ENCODE measurements at places on chromosomes 12 and 14.

- DNase-seq, result peak; percentile 32
Measured at GRCh38 chr12:60205500-60205899, 609.7 kb downstream of the SLC16A7 start.

- DNase-seq, result no peak
Measured at GRCh38 chr12:70399311-70399710, 33.2 kb downstream of the KCNMB4 start.

- no peak for DNase-seq
Measured at GRCh38 chr12:6229224-6230218, 29.3 kb downstream of the CD9 start.

GRCh38 chr12:129693731-129694130 lies 210.1 kb downstream of the TMEM132D start:
- DNase-seq, result no peak

GRCh38 chr14:22448035-22448904 lies 140.8 kb downstream of the DAD1 start:
- no peak for DNase-seq

- peak; percentile 15 for DNase-seq
Measured at GRCh38 chr12:43937947-43938346, 102.1 kb downstream of the TMEM117 start.

GRCh38 chr12:89288959-89289358 lies 63.3 kb downstream of the DUSP6 start:
- no peak for DNase-seq

- peak; percentile 66 for DNase-seq
Measured at GRCh38 chr12:754851-755562, 2.6 kb downstream of the WNK1 start.

DNA sequence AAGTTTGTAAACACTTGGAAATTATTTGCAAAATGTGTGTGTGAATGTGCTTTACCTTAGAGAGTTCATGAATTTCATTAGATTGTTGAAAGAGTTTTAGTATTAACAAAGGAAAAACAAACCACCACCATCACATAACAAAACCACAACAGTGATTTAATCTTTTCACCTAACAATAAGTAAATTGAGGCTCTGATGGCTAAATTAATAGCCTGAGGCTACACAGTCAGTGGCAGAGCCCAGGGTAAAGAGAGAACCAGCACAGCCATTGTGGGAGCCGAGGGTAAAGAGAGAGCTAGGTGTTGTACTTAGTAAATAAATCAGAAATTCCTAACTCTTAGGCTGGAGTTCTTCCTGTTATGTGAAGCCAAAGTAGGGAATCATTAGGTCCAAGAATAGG lies 51.2 kb upstream of the CAPRIN2 start:
- DNase-seq, result no peak

GRCh38 chr14:21264025-21264801 lies 5.0 kb downstream of the HNRNPC start:
- DNase-seq, result no peak

DNA sequence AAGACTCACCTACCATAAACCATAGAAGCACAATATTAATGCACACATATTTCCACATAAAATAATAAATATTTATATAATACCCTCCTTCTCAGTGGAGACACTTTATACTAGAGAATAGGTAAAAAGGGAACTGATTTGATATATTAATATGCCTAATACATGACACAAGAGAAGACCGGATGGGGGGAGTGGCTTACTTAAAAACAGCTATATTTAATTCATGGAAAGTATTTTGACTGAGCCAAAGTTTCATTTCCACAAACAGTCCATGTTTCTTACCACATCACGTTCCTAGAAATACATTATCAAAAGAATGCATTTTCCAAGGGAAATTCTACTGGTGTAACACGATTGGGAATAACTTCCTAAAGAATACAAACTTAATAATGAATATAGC lies 63.4 kb downstream of the ITPR2 start:
- DNase-seq, result no peak

GRCh38 chr14:63155511-63156185 lies 48.6 kb upstream of the RHOJ start:
- DNase-seq, result no peak

GRCh38 chr14:51547260-51547659 lies 104.5 kb upstream of the FRMD6 start:
- DNase-seq, result peak; percentile 98

Measured in cardiac muscle cell (in vitro differentiated cells and primary cell).